Activated CD4-positive, CD25-positive, alpha-beta regulatory T cell treated with anti-CD3 and anti-CD28 coated beads, Interleukin-2, amount 50 U/mL, for 16 hours (primary cell): ENCODE measurements at places on chromosomes 13 and 19.

DNA sequence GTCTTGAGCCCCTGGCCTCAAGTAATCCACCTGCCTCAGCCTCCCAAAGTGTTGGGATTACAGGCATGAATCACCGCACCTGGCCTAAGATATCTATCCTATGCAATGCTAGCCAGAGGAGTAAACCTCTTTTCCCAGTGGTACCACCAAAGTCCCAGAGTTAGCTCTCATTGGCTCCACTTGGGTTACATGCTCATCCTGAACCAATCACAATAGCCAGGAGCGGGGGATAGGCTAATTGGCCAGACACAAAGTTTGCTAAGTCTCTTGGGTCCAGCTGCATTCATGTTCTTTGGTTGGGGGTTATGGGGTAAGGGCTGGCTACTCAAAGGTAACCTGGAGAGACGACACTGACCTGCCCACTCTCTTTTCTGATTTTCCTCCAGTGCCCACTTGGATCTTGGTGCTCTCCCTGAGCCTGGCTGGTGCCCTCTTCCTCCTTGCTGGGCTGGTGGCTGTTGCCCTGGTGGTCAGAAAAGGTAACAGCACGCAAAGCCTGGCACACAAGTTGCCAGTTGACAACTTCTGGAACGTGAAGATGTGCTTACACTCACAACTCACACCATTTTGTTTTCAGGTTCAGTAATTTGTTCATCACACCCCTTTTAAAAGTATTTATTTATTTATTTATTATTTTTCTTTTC is 7.8 kb downstream of the C19orf38 start:
- DNase-seq: no peak

GRCh38 chr13:100306434-100306999 is 217.6 kb downstream of the PCCA start:
- no peak for DNase-seq

GRCh38 chr13:84400706-84401105 is 518.4 kb upstream of the SLITRK1 start:
- no peak for DNase-seq

- no peak for DNase-seq
These were observed 557.1 kb downstream of the DACH1 start for GRCh38 chr13:71309905-71310304.

DNA sequence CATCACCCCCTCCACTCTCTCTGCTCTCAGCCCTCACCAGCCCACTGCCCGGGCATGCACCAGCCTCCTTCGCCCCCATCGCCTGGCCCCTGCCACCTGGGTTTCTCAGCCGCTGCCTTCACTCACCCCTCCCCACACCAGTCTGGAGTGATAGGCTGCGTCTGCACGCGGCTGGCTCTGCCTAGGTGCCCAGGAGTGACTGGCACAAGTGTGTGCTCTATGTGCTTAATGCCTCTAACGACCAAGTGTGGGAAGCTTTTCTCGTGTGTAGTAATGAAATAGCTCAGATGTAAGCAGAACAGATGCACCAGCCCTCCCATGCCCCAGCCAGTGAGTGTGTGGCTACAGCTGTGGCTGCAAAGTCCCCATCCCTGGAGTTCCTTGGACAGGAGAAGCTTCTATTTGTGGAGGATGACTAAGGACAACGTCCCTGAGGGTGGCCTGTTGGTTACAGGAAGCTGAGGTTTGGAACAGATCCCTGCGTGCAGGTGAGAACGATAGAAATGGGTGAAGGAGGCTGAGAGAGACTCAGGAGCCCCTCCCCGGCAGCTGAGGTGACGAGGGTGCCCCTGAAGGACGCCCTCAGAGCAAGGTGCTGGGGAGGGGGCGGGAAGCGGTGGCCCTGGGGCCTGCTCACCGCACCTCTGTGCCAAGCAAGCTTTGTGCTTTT is 35.6 kb downstream of the ATP11A start:
- DNase-seq: no peak

GRCh38 chr13:36630181-36630803 is 43.5 kb upstream of the SERTM1 start:
- DNase-seq: no peak

GRCh38 chr13:59211606-59212005 is 952.1 kb downstream of the DIAPH3 start:
- DNase-seq: no peak

GRCh38 chr19:18502246-18502637 is 19.6 kb downstream of the ELL start:
- no peak for DNase-seq
